IPS-NIHi11 (cell line): ENCODE measurements at places on chromosomes 3 and 15.

DNA sequence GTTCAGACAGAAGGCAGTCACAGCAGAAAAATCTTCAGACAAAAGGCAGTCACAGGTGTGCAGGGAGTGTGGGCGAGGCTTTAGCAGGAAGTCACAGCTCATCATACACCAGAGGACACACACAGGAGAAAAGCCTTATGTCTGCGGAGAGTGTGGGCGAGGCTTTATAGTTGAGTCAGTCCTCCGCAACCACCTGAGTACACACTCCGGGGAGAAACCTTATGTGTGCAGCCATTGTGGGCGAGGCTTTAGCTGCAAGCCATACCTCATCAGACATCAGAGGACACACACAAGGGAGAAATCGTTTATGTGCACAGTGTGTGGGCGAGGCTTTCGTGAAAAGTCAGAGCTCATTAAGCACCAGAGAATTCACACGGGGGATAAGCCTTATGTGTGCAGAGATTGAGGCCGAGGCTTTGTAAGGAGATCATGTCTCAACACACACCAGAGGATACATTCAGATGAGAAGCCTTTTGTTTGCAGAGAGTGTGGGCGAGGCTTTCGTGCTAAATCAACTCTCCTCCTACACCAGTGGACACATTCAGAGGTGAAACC, 27.6 kb downstream of the ZNF589 start:
- DNase-seq = no peak

GRCh38 chr3:128168836-128169235, 15.6 kb downstream of the EEFSEC start:
- DNase-seq = no peak

GRCh38 chr3:196147116-196147515, 64.1 kb downstream of the ZDHHC19 start:
- no peak for DNase-seq

DNA sequence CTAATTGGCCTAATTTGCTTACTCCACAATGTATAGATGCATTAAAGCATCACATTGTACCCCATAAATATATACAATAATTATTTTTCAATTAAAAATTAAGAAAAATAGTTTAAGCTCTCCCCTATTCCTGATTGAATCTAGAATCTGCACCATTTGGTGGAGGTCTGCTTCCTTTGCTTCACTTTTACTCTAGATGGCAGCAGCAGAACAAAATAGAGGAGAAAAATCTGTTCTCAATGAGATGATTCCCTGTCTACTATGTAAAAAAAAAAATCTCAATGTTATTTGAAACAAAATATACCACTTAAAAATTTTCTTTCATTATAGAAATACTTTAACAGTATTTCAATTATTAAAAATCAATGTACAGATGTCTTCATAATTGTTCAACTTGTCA, 109.6 kb upstream of the FXR1 start:
- no peak for DNase-seq
